ENCODE measurements at places on chromosomes 7 and 10. TPM values are rescaled to one million over a fixed set of nuclear protein-coding genes. Genes with fewer than 3 reads are reported as not detected.

- no peak for DNase-seq
Observed at GRCh38 chr7:116770941-116771340, 91.4 kb upstream of the CAPZA2 start.

DNA sequence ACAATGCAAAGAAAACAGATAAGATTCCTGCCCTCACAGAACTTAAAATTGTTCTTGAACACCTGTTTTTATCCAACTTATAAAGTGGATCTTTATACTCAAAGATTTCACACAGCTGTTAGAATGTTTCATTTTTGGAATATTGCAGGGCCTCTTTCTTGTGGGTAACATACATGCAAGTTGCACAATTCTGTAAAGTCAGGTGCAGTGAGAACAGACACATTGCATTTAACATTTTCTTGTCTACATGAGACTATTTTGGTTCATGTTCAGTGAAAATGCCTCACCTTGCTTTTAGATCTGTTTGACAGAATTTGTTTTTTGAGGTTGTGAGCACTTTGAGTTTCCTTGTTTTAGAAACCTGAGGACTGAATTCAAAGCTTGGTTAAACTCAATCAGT lies 707.8 kb downstream of the SUGCT start:
- DNase-seq: no peak

ZP3 gene
- 2.9 TPM for polyA plus RNA-seq

- no peak for DNase-seq
Observed at GRCh38 chr10:54262726-54263125, 538.3 kb downstream of the PCDH15 start.

DNA sequence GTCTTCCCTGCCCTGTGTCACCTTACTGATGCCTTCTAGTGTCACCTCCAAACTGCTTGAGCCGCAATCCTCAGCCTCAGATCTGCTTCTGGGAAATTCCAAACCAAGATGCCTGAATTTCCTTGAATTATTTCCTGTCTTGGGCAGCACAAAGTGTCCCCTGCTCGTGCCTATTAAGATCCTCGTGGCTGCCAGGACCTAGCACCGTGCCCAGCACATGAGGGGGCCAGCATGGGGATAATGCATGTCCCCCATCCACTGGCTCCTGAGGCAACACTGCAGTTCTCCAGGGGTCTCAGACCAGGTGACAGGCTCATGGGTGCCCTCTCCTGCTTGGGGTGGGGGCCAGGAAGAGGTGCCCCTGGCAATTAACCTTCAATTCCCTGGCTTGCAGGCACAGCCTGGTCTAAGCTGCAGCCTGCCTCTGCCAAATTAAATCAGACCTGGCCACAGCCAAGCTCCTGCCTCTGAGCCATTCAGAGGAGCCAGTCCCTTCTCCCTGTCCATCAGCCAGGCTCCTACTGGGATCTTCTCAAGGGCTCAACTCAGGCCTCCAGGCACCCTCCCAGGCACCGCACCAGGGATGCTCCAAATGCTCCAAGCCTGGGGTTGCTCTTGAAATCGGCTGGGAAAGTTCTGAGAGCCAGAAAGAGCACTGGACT lies 146.6 kb downstream of the SH3PXD2A start:
- no peak for DNase-seq

- DNase-seq: no peak
Observed at GRCh38 chr10:80614576-80615416, 77.1 kb downstream of the SH2D4B start.

Measured in large intestine (tissue), 12 donors.